ENCODE measurements at places on chromosomes 5 and 9.
A peak's percentile ranks its signal among the peaks of the same experiment; 100 is the strongest.

DNA sequence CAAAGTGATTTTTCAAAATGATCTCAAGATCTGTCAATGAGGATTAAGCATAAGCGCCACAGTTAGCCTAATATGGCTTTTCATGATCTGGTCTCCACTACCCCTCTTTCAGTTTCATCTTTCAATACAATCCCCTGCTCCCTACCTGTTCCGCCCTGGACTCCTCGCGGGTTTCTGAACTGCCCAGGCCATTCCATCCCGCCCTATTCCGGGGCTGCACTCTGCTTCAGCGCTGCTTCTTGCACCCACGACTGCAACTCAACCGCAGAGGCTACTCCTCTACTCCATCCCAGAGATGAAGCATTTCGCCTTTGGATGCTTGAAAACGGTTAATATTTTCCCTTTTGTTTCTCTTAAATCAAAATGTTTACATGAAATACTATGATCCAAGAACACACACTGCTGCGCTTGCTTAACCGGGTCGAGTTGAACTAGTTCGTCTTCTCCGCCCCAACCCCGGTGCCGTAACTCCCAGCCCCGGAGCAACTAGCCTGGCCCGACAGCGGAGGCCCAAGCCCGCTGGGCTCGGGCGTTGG is 716 bp upstream of the OTULIN start:
- DNase-seq: no peak

DNA sequence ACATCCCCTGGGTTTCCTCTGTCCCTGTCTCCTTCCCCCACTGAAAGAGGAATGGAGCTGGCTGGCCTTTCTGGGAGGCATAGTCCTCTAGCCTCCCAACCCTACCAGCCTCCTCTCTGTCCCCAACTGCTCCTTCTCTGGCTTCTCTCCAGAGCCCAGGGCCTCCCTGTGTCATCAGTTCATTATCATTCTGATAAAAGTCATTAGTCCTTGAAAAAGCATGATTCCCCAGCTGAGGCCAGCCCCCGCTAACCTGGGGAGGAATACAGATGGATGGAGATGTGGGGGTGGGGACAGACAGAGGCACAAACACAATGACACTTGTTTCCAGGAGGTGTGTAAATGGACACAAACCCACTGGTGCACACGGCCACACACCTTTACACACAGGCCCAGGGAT is 73.6 kb upstream of the HSPA9 start:
- no peak for DNase-seq

DNA sequence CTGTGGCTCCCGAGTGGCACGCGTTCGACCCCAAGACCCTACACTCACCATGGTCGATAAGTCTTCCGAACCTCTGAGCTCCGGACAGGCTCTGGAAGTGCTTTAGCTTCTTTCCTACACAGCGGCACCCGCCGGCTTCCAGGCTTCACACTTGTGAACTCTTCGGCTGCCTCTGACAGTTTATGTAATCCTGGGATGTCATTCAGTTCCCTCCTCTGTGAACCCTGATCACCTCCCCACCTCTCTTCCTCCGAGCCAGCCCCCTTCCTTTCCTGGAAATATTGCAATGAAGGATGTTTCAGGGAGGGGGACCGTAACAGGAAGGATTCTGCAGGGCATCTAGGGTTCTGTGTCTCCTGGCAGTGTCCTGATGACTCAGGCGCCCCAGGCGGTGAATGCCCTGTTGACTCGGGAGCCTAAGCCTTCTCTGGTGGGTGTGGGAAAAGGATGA is at the start of gene CD14:
CD14 (minus strand) TSS at position 155 of the 451 bp plus-strand sequence; CDS start at position 51, 104 bp downstream.
- DNase-seq: peak; percentile 12

DNA sequence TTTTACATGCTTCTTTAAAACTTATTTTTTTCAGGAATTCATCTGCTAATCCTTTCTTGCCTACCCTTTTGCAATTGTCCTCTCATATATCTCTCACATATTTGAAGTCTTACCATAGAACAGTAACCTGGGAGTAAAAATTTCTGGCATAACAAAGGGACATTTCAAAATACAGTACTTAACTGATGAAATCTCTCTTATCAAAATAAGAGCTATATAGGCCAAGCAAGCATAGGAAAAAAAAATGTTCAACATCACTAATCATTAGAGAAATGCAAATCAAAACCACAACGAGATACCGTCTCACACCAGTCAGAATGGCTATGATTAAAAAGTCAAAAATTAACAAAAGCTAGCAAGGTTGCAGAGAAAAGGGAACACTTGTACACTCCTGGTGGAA is 2062.7 kb upstream of the CDH6 start:
- DNase-seq: no peak

GRCh38 chr9:15374310-15374709 is 48.4 kb upstream of the SNAPC3 start:
- no peak for DNase-seq

DNA sequence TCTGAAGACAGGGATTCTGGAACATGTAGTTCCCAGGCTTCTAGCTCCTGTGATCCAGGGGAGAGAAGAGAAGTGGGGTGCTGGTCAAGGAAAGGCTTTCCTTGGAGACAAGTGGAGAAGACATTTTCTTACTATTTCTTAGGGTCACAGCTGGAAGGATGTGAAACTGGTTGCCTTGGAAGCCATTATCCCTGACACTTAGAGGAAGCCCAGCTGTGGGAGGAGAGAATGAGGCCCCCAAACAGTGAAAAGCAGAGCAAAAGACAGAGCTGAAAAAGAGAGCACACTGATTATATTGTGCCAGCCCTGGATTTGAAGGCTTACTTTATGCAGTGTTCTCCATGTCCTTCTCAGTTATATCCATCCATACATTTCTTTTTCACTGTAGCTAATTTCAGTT is 17.5 kb upstream of the SHB start:
- no peak for DNase-seq

DNA sequence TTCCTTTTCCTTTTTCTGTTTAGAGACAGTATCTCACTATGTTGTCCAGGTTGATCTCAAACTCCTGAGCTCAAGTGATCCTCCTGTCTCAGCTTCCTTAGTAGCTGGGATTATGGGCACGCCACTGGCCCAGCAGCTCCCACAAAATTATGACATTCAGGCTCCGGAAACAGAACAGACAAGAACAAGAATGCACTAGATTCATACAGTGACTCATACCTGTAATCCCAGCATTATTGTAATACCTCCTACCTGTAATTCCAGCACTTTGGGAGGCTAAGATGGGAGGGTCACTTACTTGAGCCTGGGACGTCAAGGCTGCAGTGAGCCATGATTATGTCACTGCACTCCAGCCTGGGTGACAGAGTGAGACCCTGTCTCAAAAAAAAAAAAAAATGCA is 26.7 kb upstream of the B4GALT1 start:
- no peak for DNase-seq

- DNase-seq: no peak
Observed at GRCh38 chr5:72530196-72530595, 23.0 kb upstream of the ZNF366 start.

- no peak for DNase-seq
Observed at GRCh38 chr9:6581253-6581652, 64.3 kb downstream of the GLDC start.

DNA sequence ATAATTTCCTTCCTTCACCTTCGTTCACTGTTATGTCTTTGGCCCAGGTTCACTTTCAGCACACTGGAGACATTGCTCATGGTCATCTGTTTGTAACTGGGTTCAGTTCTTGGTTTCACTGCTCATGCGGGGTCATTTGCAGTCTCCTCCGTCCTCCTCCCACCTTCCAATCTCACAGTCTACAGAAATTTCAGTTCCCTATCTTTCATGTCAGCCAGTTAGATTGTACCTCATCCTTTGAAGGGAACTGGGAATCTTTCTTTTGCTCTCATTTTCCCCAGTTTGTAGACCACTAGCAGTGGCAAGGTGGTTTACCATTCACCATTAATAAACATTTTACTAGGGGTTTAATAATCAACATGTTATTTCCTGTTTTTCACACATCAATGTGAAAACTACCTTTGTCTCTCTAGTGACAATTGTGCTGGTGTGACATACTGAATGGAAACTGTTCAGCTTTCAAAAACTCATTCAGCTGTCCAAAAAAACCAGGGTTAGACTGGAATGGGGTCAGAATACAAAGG is 100.9 kb upstream of the IL6ST start:
- no peak for DNase-seq

DNA sequence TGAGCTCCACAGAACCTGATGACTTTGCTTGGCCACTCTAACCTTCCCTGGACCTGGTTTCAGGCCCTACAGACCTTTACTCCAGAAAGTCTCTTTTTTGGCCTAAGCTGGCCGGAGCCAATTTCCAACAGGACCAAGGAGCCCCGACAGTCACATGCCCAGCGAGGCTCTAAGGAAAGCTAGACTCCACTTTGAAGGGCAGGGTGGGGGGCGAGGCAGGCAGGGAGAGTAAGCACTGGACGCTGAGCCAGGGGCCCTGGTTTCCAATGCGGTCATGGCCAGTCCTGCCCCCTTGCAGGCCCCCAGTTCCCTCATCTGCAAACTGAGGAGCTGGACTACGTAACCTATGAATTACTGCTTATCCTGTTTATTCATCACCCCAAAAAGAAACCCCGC is 65.2 kb downstream of the ADAMTS2 start:
- no peak for DNase-seq

DNA sequence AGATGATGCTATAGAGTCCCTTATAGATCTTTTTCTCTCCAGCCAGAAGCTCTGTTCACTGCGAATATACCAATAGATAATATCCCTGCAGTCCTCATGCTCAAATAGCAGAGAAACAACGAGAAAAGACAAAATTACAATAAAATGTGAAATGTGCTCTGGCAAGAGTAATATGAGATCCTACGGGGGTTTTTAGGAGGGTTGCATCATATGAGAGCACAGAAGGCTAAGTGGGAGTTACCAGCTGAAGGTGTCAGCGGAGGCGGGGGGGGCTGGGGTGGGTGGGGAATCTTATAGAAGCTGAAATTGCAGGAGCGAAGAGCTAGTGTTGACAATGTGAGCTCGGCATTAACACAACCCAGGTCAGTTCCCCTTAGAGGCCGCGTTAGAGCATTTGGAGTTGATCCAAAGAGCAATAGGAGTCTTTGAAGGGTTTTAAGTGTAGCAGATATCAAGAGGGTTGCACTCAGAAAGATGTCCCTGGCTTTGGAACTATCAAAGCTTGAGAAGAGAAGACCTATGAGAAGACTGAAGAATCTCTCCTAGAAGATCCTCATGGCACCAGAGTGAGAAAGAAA is 109.7 kb downstream of the BASP1 start:
- DNase-seq: no peak

DNA sequence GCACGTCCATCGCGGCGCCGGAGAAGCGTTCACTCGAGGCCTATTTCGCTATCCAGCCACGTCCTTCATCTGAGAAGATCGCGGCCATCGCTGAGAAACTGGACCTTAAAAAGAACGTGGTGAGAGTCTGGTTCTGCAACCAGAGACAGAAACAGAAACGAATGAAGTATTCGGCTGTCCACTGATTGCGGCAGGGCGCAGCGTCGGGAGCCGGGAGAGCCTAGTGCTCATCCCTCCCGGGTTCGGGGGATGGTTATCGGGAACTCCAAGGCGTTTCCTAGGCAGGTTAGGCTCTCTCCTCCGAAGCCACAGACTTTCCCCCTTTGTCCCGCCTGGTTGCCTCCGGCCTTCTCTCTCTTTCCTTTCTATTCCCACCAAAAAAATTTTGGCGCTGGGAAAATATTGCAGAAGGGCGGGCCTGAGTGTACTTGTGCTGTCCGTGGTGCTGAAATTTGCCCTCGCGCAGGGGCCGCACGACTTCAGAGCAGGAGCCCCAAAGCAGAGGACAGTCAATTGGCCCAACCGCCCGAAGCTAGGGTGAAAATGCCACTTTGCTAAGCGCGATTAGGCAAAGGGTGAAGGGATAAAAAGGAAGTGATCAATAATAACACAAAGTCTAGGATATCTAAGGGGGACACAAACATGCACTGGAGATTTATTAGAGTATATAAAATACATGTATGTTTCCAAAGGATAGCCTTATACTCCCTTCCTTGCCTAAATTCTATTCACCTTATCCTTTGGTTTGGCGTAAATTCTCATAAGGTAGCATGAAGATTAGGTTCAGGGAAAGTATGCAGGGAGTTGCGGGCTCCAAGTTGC is 1.8 kb downstream of the POU4F3 start:
- DNase-seq: peak; percentile 17

DNA sequence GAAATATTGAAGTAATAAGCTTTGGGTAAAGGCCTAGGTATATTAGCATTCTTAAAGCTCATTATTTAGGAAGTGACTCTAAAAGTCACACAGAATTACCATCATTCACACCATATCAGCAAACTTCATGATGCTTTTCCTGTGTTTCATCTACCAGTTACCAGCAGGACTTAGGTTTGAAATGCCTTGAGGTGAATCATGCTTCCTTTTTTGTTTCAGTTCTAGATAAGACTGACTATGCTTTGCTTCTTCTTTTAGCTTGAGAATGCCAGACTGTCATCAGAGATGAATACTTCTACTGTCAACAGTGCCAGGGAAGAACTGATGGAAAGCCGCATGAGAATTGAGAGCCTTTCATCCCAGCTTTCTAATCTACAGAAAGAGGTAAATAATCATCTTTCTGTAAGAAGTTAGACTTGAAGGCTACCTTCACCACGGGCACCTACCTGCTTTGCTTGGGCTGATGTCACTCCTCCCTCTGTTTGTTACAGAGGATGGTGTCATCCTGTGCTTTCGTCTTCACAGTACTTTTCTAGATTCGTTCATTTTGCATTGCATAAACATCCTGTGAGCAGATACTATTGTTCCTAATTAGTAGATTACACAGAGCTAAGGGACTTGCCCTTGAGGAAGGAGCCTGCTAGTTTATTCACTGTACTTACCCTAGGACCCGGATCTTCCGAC is 34.7 kb downstream of the LMNB1 start:
- DNase-seq: no peak

DNA sequence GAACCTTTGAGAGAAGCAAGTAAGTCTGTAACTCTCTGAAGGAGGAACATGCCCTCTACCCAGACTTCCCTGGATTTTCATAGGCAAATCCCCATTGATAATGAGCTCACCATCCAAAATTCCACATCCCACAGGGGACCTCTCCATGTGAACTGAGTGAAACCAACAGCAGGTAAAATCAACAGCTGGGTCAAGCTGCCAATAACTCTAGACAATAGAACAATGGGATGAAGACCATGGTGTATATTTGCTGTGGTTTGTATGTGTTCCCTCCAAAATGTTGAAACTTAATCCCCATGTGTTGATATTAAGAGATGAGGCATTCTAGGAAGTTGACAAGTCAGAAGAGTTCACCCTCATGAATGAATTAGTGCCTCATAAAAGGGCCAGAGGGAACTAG is 110.2 kb upstream of the MYO10 start:
- DNase-seq: no peak

DNA sequence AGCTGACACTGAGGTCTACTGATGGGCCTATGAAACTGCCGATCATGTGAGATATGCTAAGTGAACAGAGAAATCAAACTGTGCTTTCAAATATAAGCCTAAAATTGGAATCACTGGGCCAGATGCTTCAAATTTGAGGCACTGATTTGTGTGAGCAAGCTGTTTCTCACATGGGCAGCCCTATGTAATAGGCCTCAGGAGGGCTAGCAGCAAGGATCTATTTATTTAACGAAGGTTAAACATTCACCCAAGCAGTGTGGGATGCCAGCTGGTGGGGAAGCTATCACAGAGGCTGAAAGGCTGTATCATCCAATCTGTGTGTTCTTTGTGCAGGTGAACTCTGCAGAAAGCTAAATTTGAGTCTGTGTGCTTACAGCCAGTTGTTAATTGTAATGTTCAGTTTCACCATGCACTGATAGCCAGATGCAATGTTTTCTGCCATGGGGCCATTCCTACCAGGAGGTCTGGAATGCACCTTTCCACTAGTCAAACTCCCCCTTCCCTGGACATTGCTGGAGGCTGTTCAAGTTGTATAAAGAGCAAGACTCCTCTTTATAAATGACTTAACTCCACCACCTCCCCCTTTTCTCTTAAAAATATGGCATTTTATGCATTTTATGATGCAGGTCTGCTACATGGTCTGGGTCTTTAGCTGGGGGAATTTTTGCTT is 228.9 kb downstream of the SH3GL2 start:
- no peak for DNase-seq

GRCh38 chr5:56168066-56168478 is 65.1 kb downstream of the ANKRD55 start:
- no peak for DNase-seq
